ENCODE measurements at places on chromosomes 7 and 10.

DNA sequence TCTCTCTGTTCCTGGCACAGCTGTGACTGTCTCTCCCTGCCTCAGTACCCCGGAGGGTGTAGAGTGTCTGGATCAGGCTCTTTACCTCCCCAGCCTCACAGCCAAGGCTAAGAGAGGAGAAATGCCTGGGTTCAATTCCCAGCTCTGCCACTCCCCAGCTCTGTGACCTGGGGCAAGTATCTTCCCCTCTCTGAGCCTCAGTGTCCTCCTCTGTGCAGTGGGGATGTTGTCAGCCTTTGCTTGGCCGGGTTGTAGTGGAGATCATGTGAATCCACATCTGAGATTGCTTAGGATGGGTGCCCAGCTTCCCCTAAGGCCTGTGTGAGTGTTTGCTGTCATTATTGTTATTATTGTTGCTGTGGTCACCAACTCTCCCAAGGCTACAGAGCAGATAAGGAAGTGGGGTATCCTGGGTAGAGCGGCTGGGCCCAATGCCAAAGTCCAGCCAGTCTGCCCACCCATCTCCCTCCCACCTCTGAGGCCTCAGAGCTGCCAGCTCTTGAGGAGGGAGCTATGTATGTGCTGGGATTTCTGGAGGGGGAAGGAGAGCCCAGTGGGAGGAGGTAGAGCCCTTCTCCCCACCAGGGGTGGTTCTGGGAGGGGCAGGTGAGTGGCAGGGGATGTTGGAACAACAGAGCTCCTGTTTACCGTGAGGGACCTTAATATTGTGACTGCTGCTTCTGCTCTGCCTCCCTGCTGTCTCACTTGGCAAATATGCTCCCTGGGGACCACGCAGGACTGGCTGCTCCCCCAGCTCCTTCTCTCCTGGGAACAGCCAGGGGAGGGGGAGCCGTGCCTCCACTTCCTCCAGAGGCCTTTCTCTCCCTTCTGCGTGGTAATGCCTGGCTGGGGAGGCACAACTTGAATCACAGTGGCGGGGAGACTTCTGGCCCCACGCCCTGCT lies 170.5 kb downstream of the RPS24 start:
- DNase-seq = no peak

GRCh38 chr7:18771834-18772566 lies 276.5 kb downstream of the HDAC9 start:
- DNase-seq = no peak

DNA sequence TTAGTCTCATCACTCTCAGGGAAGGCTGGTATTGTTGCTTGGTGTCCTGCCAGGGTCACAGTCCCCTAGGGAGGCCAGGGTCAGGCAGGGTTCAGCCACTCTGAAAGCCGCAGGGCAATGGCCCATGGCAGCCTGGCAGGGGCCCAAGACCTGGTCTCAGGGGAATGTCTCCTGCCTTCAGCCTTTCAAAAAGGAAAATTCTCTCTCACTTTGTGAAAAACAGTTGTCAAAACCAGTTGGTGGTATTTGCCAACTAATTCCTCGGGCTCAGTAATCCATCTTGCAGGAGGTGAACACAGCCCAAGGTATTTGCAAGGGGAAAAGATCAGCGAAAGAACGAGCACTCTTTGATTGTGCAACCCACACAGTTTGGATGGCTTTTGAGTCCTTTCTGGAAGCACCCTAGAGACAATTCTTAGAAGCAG lies 101.5 kb downstream of the JCAD start:
- no peak for DNase-seq

- DNase-seq = no peak
Observed at GRCh38 chr10:119045561-119045960, 16.0 kb downstream of the NANOS1 start.

DNA sequence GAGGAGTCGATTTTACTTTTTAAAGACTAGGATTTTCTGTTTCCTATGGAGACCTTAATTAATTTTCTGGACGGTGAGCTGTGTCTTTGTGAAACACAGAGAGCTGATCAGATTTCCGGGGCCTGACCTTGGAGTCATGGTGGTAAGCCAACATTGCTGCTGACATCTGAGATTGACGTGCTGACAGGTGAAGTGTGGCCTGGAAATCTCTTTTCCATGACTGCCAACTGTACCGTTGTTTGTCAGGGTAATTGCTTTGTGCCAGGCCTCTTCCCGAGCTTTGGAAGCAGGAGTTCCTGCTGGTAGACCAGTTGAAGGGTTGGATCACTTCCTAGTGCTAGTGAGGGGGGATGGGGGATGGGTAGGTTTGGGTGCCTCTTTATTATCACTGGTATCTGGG lies 71.2 kb downstream of the ADRA2A start:
- no peak for DNase-seq
